ENCODE measurements at places on chromosomes 6 and 20.

DNA sequence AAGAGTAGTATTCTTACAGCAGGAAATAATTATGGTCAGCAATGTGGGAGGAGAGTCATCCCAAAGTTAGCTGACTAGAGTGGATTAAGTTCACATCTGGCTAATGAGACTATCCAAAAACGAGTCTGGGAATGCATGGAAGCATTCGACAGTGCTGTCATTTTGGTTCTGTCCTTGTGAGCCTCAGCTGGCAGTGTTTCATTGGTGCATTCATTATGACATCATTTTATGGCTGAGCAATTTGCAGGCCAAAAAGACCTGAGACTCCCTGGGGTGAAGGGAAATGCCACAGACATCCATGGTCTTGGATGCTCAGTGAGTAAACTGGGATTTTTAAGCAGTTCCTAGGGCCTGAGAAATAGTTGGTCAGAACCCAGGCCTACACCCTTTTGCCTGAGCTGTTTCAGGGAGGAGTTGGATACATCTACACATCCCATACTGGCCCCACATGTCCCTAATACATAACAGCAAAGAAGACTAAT, 196.4 kb upstream of the CCN2 start:
- no peak for DNase-seq

DNA sequence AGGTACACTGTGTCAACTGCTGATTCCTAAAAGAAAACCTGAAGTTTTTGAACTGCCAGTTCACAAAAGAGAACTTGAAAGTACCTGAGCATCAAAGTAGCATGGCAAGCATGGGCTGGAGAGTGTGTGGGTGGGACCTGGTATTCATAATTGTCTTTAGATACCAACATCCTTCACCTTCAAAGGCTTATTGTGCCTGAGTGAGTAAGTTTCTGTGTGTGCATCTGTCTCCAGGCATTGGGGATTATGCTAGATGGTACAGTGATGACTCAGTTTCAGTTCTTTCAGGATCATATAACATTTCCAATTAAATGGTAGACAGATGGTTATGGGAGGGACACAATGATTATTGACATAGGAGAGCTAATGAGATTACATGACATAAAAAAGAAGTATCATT, 238.5 kb downstream of the ZFAND3 start:
- DNase-seq = no peak

DNA sequence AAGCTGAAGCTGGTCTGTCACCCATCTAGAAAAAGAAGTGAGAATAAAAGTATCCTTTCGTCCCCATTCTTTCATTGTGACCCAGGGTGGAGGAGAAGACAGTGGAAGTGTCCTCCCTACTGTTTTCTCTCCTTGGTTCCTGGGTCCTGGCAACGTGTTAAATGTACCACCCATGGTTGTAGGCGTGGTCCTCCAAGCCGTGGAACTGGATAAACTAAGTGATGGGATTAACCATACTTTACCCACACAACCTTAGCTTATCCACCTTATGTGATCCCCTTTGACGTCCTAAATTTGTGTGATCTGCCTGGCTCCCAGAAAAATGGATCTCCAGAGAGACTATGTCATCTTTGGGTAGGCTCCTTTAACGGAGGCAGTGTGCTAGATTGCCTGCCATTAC, 47.4 kb downstream of the HLA-DPB1 start:
- no peak for DNase-seq

- DNase-seq = peak; percentile 4
Measured at GRCh38 chr6:112691289-112691688, 344.2 kb downstream of the RFPL4B start.

- no peak for DNase-seq
Measured at GRCh38 chr6:104404377-104404776, 455.3 kb downstream of the HACE1 start.

GRCh38 chr20:50110141-50111047, 2.6 kb downstream of the UBE2V1 start:
- no peak for DNase-seq

- no peak for DNase-seq
Measured at GRCh38 chr20:6664574-6664973, 102.9 kb upstream of the BMP2 start.

- DNase-seq = no peak
Measured at GRCh38 chr6:150739711-150740349, 125.7 kb upstream of the MTHFD1L start.

GRCh38 chr6:158366363-158366762, 54.1 kb downstream of the TULP4 start:
- no peak for DNase-seq

GRCh38 chr20:33917831-33918525, 75.7 kb upstream of the RALY start:
- DNase-seq = no peak

- no peak for DNase-seq
Measured at GRCh38 chr6:132525866-132526265, 12.2 kb upstream of the TAAR9 start.

GRCh38 chr6:27838945-27839625, 73.1 kb downstream of the OR2B2 start:
- no peak for DNase-seq

DNA sequence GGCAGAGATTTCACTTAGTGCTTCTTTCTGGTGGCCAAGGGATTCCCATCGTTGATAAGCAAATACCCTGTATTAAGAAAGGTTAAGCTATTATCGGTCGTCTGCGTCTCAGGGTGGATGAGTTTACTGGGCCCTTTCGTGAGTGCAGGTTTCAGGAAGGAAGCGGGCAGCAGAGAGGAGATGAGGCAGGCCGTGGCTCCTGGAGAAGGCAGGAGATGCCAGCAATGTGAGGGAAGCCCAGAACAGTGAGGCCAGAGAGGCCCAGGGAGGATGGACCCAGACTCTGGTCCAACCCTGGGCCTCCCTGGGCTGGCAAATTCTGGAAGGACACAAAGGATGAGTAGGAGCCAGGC, 11.2 kb downstream of the TFEB start:
- no peak for DNase-seq

DNA sequence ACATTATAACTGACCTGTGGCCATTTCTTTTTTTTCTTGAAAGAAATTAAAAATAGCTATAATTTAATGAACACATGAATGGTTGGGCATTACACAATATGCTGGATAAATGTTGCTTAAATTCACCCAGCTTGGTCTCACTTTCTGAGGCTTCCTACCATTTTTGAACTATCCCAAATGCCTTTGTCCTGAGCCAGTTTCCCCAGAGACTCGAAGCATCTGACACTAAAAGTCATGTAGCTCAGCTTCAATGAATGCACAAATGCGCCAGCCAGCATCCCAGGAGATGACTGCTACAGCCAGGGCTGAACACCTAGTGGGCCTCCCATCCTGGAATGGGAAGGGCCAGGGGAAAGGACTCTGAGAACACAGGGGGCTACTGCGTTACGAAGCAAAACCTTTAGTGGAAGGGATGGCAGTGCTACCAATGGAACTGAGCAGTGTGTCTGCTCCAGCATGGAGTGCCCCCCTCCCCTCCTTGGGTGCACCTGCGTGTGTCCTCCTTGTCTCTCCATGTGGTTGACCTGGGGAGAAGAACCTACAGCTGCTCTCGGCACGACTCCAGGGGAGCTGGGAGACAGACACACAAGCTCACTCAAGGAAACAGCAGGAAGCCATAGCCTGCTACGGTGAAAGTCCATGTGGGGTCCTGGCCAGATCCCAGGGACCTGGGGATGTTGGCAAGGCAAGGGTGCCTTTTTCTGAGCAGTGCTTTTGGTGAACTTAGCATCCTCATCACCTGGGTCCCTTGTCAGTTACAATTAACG, 60.9 kb downstream of the IRF4 start:
- DNase-seq = no peak

DNA sequence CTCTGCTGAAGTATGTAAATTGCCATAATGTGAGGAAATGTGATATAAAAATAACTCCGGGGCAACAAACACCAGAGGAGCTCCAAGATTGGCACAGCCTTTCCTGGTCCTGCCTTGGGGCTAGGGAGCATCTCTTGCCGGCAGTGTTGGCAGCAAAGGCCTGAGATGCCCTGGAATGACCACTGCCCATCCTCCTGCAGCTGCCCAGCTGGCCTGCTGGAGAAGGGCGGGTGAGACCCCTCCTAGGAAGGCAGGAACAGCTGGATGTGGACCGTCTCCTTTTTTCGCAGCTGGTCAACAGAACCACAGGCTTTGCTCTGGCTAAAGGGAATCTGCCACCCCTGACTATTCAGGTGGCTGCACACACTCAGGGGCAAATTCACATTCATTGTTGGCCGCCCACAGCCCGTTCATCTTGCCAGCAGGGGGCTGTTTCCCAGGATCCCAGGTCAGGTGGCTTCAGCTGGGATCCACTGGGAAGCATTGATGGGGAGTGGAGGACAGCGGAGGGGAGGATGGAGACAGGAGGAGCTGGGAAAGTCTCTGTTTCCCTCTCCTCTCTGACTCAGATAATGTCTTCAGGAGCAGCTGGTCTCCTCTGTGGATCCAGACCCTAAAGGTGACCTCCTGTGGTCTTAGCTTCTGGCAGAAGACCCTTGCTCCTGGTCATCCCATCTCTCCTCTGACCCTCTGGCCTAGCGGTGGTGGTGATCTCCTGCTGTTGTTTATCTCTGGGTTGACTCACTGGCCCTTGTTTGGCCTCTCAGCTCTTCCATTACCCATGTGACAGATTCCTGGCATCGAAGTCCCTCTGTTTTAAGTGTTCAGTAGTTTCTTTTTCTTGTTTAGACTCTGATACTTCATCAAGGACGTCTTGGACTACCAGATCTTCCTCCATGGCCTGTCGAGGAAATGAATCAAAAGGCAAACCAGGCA, 336.7 kb downstream of the DHX35 start:
- DNase-seq = no peak

DNA sequence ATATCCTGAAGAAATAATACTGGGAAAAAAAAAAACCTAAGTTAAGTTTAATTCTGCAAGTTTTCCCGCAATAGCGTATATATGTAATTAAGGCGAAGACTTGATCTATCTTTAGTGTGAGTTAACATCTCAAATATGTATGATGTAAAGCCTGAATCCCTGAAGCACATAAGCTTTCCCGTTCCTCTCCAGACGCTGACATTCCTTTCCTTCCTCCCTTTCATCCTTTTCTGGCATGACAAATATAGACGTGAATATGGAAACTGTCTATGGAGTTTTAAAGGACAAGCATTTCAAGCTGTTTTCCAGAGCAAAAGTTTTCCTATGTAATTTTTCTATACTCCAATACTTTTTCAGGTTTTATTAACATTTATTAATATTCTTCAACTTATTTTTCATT, 637.0 kb downstream of the COL12A1 start:
- no peak for DNase-seq

DNA sequence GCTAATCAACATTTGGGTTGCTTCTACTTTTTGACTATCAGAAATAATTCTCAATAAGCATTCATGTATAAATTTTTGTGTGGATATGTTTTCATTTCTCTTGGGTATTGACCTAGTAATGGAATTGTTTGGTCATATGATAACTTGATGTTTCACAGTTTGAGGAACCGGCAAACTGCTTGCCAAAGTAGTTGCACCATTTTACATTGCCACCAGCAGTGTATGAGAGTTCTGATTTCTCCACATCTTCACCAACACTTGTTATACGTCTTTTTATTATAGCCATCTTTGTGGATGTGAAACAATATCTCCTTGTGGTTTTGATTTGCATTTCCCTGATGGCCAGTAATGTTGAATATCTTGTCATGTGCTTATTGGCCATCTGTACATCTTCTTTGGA, 42.6 kb upstream of the TGM2 start:
- no peak for DNase-seq

- DNase-seq = no peak
Measured at GRCh38 chr6:137426007-137426689, 68.0 kb downstream of the OLIG3 start.

GRCh38 chr6:93350774-93351173, 68.6 kb downstream of the EPHA7 start:
- DNase-seq = no peak

GRCh38 chr6:106519460-106520394, 109.6 kb downstream of the RTN4IP1 start:
- no peak for DNase-seq

Data from left kidney (tissue), 8 donors.